LoVo (cell line): ENCODE measurements at places on chromosomes 2 and 18.

- DNase-seq = no peak
Observed at GRCh38 chr2:74744731-74745515, 89.0 kb upstream of the HK2 start.

- DNase-seq = peak; percentile 80
Observed at GRCh38 chr2:70070542-70071268, 16.6 kb upstream of the PCBP1 start.

GRCh38 chr2:216424274-216424673, 12.0 kb downstream of the SMARCAL1 start:
- DNase-seq = no peak

GRCh38 chr2:168397629-168398028, 58.4 kb upstream of the CERS6 start:
- no peak for DNase-seq

GRCh38 chr2:97734061-97735051, 21.0 kb downstream of the ZAP70 start:
- no peak for DNase-seq

DNA sequence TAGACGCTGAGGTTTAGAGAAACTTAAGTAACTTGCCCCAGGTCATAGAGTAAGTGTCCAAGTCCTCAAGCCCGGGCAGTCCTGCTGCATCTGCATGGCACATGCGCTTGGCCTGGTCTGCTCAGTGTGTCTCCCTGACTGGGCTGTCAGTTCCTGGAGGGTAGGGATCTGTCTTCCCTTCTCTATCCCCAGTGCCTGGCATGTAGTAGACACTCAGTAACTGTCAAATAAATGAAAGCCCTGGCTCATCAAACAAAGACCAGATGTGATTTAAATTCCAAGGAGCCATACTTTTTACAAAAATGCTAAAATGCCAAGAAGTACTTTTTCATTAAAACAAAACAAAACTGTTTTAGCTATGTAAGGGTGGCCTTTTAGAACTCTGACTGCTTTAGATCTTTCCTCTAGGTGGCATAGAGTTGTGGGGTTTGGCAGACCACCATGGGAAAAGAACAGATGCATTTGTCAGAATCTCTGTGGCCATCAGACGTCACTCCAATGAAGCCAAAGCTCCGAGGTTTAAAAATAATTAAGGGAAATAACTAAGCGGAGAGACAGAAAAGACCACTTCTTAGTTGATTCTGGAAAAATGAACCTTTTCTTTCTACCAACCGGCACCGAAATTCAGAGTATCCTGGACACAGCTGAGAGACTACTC, 34.0 kb downstream of the EPAS1 start:
- no peak for DNase-seq

- no peak for DNase-seq
Observed at GRCh38 chr2:96926791-96927190, 56.9 kb upstream of the SEMA4C start.

DNA sequence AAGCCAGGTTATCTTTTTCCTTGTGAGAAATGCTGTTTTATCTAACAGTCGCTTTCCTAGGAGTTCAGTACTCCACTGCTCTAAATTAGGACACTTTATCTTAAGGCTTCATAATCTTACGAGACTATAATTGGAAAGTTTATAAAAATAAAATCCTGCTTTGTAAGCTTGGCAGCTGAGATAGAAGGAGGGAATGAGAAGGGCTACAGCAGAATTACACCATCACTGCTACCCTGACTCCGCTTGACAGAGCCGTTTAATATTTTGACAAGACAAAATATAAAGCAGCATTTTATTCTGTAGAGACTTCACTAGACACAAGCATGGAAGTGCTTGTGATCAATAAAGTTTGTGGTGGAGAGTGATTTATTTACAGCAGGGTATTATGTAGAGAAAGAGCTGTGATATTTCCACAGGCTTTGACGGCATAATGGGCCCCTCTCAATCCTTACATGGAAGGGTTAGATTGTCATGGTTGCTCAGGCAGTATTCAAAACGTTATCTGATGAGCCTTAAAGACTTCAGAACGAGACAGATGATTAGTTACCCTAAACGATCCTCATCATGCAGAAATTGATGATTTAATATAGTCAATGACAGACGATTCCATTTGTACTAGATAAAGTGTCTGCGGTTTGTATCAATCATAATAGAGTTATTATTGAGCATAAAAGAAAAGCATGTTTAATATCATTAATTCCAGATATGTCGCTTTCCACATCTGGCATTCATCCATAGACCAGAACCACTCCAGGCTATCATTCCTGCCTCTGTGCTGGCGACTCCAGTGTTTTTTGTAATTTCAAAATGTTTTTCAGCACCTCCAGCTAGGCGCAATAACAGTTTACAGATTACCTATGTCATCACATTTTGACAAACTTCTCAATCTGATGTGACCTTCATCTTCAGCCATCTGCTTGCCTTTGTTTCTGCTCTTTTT, 242.2 kb downstream of the FIGN start:
- DNase-seq = no peak
